ENCODE measurements at places on chromosomes 3 and 15. TPM values are rescaled to one million over a fixed set of nuclear protein-coding genes. Genes with fewer than 3 reads are reported as not detected.

DNA sequence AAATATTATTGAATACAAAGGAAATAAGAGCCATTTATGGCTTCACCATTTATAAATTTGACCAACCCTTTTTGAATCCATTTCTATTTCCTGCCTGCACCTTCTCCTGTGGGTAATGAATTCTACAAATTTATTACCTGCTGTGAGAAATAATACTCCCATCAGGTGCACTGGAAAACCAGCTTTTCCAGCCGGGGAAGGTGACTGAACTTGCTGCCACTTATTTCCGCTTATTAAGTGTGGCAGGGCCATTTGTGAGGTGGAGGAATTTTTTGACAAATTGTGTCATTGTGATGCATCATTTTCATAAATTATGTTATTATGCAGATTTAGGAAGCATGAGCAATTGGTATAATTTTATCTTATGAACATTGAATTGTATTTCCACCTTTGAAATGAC, 151.1 kb downstream of the SQOR start:
- DNase-seq, result no peak

DNA sequence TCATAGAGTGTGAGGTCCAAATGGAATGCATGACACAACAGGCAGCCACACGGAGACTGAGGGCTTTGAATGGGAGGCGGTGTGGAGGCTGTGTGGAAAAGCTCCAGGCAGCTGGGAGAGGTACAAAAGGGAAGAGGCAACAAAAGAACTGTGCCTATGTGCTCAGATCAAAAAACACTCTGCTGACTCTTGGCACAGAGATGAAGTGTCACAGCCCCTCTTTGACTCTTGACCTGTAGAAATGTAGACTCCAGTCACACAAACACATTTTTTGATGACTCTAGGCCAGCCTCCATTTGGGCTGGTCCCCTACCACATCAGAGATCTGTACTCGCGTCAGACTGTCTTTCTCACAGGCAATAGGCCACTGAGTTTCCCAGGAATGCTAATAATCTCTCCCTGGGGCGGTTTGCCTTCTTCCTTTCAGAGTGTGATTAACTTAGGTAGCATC, 456.0 kb downstream of the TUSC7 start:
- DNase-seq, result no peak

DNA sequence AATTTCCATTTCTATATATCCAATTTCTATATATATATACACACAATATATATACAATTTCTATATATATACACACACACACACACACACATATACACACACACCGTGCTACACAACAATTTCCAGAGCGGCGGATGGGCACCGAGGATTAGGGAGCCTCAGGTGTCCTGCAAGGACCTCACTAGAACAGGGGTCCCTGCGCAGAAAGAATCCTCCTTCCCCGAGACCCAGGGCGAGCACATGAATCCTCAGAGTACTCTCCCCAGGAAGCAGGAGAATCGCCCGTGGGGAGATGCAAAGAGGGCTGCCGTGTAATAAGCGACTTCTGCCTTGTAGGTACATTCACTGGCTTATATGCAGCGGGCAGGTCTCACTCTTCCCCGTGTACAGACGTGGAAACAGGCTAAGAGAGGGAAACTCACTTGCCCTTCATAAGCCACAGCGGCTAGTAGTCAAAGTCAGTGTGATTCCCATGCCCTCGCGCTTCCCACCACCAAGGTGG, 467 bp downstream of the PIF1 start:
- DNase-seq, result peak; percentile 43

DNA sequence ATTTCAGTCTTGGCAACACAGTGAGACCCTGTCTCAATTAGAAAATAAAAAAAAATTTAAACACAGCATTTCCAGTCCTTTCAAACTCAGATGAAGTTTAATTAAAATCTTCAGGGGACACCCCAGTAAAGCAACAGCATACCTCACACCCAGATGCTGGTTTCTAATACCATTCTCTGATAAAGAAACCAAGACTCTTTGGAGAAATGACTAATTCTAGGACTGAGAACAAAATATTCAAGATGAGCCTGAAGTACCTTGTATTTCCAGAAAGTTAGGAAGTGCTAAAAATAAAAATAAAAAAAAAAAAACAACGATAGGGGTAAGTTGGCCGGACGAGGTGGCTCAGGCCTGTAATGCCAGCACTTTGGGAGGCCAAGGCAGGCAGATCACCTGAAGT, 14.0 kb upstream of the MAP4 start:
- DNase-seq, result no peak

Gene ERICH6
- total RNA-seq, result not detected

Gene ITIH1
- total RNA-seq, result not detected

DNA sequence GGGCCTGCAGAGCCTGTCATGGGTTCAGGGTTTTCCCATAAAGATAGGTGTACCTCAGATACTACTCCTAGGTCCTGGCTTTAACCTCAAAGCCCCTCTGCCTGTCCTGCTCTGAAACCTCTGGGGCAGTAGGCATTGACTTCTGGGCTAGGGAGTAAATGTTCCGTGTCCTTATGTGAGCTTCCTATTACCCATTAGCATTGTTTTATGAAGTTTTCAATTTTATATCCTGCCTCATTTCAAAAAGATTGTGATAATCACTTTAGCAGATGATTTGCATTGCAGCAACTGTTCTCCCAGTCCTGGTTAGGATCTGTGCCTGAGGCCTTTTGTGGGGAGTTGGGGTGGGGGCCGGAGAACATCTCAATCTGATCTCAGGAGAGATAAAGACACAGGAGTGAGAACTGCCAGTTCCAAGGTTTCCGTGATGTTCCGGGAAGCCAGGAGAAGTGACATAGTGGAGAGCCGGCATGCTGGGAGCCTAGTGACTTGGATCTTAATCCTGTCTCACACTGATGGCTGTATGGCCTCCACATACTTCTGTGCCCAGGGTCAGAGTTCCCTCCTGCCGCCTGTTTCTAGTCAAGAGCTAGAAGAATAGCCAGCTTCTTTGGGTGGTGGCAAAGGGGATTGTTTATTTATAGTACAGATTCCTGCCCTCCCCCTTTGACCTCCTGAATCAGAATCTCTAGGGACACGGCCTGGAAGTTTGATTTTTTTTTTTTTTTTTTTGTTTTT, 10.6 kb downstream of the TPM1 start:
- DNase-seq, result no peak

GRCh38 chr3:66722675-66723074, 221.9 kb upstream of the LRIG1 start:
- no peak for DNase-seq

Gene CCR1
- total RNA-seq, result 1.1 TPM

GRCh38 chr15:69998541-69999391, 99.0 kb downstream of the TLE3 start:
- no peak for DNase-seq

DNA sequence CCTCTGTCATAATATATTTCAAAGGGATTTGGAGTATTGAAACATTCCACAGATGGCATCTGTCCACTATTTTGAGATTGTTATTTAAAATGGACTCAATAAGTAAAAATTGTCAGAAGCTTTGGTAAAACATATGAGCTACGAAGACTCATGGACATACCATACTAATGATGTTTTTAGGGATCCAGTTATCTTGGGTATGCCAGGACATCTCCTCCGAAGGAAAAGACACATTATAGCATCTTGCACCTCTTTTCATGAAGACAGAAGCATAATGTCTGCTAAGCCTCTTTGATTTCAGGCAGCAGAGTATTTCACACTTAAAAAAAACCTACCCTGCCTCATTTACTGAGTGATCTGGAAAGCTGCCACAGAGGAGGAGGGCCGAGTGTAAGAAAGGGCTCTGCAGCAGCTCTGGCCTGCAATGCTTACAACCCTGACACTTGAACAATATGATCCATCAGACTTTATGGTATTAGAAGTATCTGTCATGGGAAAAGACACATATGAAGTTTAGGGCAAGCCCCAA, 284.8 kb downstream of the TUSC7 start:
- no peak for DNase-seq

DNA sequence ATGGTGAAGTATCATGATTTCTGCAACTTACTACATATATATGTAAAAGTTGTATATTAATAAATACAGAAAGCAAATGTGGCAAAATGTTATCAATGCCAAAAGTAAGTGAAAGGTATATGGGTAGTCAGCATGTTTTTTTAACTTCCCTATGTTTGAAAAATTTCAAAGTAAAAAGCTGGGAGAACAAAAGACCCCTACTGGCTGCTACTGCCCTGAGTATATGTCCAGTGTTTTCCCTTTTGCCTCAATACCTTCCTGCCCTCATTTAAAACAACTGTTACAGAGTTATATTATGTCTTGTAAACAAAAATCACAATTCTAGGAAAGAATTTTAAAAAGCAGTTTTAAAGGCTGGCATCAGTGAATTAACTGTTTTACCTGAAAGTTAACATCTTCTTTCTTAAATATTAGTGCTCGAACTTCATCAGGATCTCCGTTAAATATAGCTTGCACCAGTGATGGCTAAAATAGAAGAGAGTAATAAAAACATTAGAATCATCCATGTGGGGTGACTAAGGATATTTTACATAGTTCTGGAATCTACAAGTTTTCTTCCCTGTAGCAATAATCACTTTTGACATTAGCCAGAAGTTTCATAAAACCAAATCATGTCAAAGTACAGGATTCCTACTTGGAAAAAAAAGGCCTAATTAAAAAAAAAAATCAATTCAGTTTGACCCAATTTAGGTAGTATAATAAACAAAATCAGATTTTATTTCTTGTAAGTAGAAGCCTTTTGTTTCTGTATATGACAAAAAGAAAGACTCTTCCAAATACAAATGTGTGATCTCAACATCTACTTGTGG, 2.7 kb downstream of the ANKRD28 start:
- no peak for DNase-seq

DNA sequence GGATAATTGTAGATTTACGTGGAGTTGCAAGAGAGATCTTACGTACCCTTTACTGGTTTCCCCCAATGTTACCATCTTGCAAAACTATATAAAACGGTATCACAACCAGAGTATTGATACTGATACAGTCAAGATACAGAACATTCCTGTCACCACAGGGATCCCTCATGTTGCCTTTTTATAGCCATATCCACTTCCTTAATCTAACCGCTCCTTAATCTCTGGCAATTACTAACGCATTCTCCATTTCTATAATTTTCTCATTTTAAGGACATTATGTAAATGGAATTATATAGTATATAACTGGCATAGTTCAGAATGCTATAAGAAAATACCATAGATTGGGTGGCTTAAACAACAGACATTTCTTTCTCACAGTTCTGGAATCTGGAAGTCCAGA, 61.1 kb downstream of the SEC22A start:
- DNase-seq, result no peak

Gene CIP2A
- total RNA-seq, result 42.5 TPM

Gene FOXB1
- 0.13 TPM for total RNA-seq

DNA sequence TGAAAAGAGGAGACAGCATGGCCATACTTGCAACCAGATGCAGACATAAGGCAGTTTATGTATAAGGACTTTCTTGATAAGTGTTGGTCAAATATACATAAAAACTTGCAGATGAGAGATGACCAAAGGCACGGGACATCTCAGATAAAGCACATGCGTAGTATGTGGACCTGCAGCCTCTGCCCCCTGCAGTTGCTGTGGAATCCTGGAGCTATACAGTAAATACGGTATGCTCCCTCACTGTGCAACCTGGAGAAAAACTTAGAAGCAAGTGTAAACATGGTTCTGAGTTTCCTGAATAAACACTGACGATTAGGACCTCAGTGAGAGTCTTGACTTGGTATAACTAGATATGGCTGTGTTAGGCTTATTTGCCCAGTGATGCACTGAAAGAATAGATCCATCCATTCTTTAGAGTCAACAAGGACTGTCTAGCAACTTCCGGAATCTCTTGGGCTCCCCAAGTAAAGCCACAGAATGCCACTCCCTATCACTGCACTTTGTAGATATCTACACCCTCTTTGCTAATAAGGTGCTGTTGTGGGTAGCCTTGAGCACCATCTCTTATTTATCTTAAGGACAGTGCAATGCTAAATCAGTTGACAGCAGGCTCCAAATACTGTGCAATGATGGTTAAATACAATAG, 40.2 kb downstream of the GJD2 start:
- no peak for DNase-seq

Gene CACNA2D2
- total RNA-seq, result 1.6 TPM

- DNase-seq, result no peak
These were observed 38.4 kb downstream of the RASGRF1 start for GRCh38 chr15:79051941-79052731.

Gene RPLP1
- 2,583 TPM for total RNA-seq

Data from activated CD8-positive, alpha-beta T cell treated with anti-CD3 and anti-CD28 coated beads for 36 hours (primary cell).